Activated naive CD4-positive, alpha-beta T cell treated with anti-CD3 and anti-CD28 coated beads for 36 hours (primary cell): ENCODE measurements at places on chromosomes 2 and 18. TPM values are rescaled to one million over a fixed set of nuclear protein-coding genes. Genes with fewer than 3 reads are reported as not detected.

The SERPINB8 gene
- total RNA-seq = 10.5 TPM

DNA sequence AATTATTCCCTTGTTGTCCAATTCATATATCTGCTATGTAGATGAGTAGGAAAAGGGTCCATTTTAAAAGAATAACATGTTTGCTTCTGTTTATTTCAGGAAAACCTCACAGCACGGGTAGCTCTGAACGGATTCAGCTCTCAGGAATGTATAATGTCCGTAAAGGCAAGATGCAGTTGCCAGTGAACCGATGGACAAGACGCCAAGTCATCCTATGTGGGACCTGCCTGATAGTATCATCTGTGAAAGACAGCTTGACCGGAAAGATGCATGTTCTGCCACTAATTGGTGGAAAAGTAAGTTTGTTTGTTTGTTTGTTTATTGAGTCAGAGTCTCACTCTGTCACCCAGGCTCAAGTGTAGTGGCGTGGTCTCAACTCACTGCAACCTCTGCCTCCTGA is 114.6 kb downstream of the PHLPP1 start:
- no peak for DNase-seq

DNA sequence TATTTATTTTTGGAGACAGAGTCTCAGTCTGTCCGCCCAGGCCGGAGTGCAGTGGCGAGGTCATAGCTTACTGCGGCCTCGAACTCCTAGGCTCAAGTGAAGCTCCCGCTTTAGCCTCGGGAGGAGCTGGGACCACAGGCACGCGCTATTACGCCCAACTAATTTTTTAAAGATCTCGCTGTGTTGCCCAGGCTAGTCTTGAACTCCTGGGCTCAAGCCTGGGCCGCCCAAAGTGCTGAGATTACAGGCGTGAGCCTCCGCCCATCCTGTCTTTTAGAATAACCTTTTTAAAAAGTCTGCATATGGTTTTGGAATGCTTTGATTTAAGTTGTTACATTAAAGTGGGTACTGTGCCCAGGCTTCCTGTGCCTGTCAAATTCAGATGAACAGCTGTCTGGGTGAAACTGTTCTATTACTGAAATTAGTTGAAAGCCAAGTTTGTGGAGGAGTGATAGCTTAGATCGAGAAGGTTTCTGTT is 944 bp downstream of the RAB3GAP1 start:
- DNase-seq = peak; percentile 71

The NPPC gene
- total RNA-seq = 1.2 TPM

DNA sequence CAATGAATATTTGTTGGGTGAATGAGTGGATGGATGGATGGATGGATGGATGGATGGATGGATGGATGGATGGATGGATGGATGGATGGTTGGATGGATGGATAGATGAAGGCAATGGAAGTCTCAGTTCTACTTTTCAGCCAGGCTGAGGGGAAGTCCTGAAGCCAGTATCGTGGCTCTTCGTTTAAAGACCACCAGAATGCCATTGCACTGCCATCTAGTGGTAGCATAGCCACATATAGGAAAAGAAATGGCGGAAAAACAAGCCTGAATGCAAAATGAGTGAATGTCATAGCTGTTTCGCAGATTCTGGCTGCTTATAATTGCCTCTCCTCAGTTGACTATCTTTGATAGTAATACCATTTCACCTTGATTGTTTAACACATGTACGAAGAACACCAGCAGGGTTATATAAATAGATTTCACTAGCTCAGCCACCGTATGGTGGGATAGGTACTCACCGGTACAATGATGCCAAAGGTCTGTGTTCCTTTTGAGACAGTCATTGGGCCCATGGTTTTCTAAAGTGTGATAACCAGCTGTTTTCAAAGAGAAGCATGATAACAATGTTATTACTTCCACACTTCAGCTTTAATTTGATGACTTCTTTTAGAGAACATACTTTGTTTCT is 62.3 kb upstream of the GREB1L start:
- peak; percentile 72 for DNase-seq

GRCh38 chr2:147420517-147420916 is 424.3 kb upstream of the ACVR2A start:
- no peak for DNase-seq

The GALR1 gene
- total RNA-seq = not detected

DNA sequence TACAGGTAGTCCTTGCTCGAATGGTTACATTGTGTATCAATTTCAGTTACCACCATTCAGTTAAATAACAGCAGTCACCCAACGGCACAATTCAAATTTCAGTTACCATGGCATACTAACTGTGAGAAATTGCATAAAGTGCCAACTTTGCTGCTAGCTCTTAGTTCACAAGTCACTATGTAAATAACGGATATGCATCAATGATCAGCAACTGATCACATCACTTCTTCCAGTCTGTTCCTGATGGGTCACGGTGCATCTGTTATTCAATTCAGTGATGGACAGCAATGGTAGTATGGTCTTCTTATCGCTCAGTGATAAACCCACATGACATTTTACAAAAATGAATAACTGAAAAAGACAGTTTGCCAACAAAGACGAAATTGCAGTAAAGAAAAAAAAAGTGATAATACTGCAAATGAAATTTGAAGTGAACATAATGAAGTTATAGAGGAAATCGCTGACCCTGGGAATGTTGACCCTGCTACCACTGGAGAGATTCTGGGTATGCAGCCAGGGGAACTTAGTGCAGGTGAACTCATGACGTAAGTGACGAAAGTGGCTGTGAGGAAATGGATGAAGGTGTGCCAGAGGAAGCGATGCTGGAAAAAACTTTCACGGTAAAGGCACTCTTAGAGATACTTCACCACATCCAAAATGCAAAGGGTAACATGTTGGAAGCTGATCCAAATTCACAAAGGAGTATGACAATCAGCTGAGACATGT is 25.9 kb upstream of the RAPGEF4 start:
- DNase-seq = no peak

DNA sequence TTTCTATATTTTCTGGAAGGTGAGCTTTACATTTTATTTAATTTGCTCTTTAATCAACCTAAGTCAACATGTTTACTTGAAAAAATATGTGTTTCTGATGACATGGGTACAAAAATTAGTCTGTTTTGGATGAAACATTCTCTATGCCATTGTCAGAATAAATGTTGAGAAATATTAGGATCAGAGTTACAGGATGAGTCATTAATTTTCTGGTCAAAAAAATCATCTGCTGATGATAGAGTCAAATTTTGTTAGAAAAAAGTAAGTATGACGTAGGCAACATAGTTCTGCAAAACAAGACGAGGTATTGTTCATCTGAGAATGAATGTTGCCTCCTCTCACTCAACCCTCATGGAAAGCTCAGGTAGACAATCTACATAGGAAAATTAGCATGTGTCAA is 107.6 kb upstream of the CAVIN2 start:
- DNase-seq = no peak

The TRABD2A gene
- 40.4 TPM for total RNA-seq

DNA sequence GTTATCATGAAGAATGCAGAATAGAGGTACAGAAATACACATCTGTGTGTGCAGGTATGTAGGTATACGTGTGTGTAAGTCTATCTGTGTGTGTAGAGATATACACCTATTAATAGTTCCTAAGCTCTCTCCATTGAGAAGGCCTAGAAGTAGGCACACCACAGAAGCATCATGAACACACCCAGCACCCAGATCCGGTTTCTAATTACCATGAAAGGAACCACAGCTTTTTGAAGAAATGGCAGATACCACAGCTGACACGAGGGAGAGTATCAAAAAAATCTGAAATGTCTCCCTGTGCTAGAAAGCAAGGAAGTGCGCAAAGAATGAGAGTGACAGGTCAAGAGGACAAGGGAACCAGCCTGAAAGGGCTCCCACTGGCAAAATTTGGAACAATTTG is 27.7 kb upstream of the AP1S3 start:
- DNase-seq = no peak
